ENCODE measurements at places on chromosomes 13 and 19.

DNA sequence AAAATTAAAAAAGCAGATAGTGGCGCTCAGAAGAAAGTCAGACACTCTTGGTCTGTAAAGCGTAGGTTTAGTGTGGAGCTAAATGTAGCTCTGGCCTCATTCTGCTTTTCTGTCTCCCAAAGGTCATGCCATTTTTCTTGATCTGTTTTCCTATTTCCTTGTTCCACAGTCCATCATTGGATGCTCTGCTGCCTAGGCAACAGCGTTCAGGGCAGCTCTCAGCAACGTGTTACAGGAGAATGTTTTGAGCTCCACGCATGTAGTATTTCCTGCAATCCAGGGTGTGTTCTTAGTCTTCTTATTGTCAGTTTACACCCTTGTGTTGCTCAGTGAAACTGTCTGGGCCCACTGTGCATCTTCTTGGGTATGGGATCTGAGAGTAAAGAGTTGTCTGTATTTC is 46.0 kb upstream of the PCDH8 start:
- DNase-seq, result no peak

DNA sequence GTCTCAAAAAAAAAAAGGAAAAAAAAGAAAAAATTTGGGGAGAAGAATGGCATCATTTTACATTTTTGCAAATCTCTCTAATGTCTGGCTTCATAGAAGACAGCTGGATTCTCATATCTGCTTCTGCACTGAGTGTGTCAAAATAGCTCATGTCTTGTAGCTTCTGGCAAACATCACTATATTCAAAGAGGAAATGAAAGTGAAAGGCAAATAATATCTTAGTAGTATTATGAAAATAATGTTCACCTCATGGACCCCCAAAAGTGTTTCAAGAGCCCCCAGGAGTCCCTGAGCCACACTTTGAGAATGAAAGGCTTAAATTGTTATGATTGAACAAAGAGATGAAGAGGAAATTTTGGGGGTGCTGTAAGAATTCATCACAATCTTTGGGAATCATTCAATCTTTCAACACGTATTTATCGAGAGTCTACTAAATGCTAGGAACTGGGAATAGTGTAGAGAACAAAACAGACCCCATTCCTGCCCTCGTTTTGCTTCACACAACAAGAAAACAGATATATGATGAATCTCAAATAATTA is 1.2 kb upstream of the SLC6A16 start:
- no peak for DNase-seq

GRCh38 chr13:98466634-98467236 is 110.2 kb downstream of the STK24 start:
- peak; percentile 49 for DNase-seq

DNA sequence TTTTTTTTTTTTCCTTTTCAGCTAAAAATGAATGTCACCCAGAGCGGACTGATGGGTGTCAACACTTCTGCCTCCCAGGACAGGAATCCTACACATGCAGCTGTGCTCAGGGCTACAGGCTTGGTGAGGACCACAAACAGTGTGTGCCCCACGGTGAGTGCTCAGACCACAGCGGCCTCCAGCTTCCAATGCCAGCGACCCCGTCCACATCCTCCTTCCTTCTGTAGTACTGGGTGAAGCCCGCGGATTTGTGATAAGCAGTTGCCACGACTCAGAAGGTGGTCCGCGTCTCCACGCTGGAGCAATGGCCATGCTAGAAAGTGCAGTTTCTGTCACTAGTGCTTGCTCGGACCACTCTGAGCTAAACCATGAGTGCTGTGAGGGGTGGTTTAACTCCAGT is 6.0 kb downstream of the PROZ start:
- no peak for DNase-seq
